ENCODE measurements at places on chromosomes 5 and 9.
A peak's percentile ranks its signal among the peaks of the same experiment; 100 is the strongest.

DNA sequence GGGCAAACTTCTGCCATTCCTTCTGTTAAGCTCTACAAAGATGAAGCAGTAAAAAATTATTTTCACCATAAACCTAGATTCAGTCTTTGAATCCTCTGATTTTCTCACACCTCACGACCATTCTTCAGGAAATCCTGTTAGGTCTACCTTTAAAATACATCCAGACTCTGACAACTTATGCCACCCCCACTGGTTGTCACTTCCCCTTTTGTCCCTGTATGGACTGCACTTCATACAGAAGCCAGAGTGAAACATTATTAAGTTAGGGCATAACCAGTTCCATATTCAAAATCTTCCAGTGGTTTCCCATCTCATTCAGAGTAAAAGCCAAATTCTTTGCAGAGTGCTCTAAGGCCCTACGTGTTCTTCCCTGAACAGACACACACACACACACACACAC, 499.8 kb downstream of the RASEF start:
- no peak for DNase-seq

DNA sequence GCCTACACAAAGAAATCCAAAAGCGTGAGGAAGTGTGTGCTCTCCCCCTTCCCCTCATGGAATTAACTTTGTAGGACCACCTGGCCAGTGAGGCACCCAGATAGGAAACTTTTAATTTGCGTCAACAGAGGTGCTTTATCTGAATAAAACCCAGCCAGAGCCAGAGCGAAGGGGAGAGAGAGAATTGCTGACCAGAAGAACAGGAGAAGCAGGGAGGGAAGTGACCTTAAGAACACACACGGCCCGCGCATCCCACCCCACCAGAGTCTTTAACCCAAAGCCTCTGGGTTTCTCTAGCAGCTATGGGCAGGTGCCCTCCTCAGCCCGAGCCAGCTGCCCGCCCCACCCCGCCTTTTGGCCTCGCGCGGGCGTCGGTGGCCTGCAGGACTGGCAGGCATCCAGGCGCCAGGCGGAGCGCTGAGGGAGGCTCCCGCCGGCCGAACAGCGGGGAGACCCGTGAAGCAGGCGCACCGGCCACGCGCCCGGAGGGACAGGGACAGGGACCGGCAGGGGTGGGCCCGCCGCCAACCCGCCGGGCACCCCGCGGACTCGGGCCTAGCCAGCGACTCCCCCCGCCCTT, 580 bp downstream of the ERAP1 start:
- peak; percentile 74 for DNase-seq

GRCh38 chr9:109935406-109936087, 155.5 kb downstream of the PALM2AKAP2 start:
- DNase-seq = no peak

- no peak for DNase-seq
Measured at GRCh38 chr5:90112033-90112692, 297.4 kb downstream of the CETN3 start.

- DNase-seq = peak; percentile 49
Measured at GRCh38 chr5:141772281-141772680, 90.3 kb upstream of the ARAP3 start.

DNA sequence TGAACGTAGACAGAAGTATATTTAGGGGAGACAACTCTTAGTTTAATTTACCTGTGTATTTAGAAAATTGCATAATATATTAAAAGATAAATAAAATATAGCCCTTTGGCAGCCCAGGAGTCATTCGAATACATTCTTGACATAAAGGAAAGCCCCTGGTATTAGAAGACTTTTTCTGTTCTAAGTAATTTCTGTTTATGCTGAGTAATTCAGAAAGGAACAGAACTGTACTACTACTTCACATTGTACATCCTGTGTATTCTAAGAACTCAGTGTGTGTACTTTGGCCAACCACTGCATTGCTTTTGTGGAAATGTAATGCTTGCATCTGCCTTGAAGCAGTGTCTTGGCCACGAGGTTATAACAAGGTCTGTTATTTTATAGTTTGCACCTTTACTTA, 136.4 kb downstream of the KDM4C start:
- DNase-seq = no peak

GRCh38 chr9:115015018-115015635, 84.7 kb upstream of the TNFSF8 start:
- peak; percentile 12 for DNase-seq

DNA sequence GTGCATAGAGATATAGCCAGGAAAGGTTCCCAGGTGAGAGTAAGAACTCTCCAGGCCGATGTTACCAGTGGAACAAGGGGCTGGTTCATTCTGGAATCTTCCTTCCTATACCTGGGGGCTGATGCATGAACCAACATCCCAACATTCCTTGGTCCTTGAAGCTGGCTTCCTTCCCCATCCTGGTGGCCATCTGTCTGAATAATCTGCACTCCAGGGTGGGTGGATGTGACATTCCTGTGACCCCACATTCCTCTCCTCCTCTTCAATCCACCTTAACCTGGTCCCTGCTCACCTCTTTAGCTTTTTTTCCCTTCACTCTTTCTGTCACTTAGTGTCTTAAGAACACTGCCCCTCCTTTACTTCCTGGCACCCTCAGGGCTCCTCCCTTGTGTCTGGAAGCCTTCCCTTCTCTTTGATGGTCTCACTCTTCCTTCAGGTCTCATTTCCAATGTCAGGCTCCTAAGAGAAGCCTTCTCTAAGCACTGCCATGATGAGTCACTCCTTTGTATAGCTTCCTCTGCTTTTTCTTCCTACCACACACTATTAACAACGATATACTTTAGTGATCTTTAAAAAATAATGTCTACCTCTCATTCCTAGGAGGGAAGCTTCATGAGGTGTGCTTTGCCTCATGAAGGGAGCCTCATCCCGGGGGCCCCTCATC, 80.3 kb downstream of the BOD1 start:
- DNase-seq = no peak

DNA sequence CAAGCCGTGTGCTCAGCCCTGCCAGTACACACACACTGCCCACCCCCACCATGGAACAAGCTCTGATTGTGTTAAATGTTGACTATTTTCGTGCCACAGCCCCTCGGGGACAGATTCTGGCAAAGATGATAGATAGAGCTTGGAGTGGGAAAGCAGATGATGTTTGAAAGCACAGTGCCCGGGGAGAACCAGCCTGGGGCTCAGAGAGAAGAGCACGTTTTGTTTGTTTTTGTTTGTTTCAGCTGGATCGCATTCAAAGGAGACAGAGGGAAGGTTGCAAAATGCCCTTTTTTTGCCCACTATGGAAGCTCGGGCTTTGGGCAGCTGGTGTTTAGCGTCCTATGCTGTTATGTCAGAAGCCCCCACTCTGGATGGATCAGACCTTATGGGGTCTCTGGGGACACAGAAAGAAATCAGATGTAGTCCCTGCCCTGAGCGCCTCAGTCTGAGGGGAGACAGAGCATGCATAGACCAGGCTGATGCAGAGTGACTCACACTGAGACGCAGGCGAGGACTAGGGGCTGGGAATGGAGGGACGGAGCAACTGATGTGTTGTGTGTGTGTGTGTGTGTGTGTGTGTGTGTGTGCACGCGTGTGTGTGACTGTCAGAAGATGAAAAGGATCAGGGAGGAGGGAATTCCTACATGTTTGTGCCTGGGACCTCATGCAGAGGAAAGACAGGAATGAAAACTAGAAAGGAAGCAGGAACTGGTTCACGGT, 229.7 kb downstream of the MELK start:
- DNase-seq = peak; percentile 40

- no peak for DNase-seq
Measured at GRCh38 chr5:67202828-67203227, 6.2 kb upstream of the CD180 start.

GRCh38 chr5:98827161-98827560, 53.7 kb downstream of the RGMB start:
- no peak for DNase-seq

- DNase-seq = peak; percentile 48
Measured at GRCh38 chr5:141877356-141878185, 639 bp downstream of the PCDH1 start.

DNA sequence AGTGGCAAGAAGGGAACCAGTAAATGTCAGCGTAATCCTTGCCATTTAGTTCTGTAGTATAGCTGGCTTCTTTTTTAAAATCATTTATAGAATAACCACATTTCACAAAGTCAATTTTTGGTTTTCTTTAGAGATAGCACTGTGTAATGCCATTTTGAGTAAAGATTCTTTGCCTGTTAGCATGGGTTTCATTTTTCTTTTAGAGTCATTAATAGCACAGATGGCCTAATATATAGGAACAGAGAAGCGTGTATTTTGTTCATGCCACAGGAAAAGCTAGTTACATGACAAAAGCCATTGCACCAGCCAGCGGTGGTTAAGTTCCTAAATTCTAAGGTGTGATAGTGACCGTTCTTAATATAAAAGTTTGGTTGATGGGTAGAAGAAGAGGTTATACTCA, 1363.9 kb downstream of the MAT2B start:
- DNase-seq = no peak

DNA sequence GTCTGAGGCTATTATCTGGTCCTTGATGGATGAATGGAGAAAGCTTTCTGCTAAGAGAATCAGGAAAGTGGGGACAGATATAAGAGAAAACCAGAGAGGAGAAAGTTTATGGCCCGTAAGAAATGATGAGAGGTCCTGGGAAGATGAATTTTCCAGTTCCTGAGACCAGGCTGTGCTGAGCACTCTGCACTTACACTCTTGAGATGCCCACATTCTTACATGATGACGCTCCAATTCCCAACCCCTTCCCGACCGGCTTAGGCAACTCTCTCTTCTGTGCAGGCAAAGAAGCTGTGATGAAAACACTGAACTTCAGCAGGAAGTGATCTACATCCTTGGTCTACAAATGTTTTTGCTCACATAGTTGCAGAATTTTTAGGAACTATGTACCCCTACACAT, 417.0 kb downstream of the ARHGEF28 start:
- DNase-seq = no peak

GRCh38 chr5:44536650-44537260, 147.5 kb upstream of the FGF10 start:
- no peak for DNase-seq

GRCh38 chr9:133731876-133732638, 6.1 kb downstream of the SARDH start:
- DNase-seq = no peak
